ENCODE measurements at places on chromosomes 16 and 17.

DNA sequence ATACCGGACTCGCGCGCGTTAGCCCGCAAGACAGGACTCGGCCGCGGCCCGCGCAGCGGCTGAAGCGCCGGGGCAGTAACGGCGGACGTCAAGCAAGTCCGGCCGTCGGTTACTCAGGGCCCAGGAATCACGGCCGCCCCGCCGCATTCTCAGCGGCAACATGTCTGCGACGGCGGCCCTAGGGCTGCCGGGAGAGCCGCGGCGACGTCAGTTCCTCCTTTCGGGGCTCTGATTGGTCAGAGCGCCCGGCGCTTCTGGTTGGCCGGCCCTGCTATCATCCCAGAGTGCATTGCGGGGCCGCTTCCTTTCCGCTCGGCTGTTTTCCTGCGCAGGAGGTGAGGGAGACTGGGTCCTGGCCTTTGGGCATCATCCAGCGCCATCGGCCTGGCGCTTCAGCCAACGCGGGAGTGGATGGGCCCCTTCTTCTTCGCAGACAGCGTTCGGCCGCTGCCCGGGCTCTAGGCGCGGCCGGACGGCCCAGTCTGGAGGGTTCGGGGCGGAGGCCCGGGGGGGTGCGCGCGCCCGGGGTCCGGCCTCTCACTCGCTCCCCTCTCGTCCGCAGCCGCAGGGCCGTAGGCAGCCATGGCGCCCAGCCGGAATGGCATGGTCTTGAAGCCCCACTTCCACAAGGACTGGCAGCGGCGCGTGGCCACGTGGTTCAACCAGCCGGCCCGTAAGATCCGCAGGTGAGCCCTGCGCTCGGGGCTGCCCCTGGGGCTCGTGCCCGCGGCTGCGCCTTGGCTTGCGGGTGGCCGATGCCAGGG lies at the start of gene RPL13:
Gene RPL13, plus strand, starts transcription at position 305 of the 764 bp plus-strand sequence. Its CDS starts 278 bp downstream, at position 583.
- DNase-seq = peak; percentile 93

- peak; percentile 10 for DNase-seq
These were observed 118.5 kb downstream of the C16orf78 start for GRCh38 chr16:49491771-49492761.

GRCh38 chr16:69508033-69508755 lies 57.6 kb upstream of the NFAT5 start:
- no peak for DNase-seq

GRCh38 chr16:28293601-28293960 lies 1.3 kb downstream of the SBK1 start:
- no peak for DNase-seq

GRCh38 chr17:82932518-82933310 lies 92.9 kb upstream of the ZNF750 start:
- no peak for DNase-seq

GRCh38 chr17:7445619-7445968 lies 733 bp downstream of the CHRNB1 start:
- peak; percentile 17 for DNase-seq

- no peak for DNase-seq
These were observed at the start of gene MT1E for GRCh38 chr16:56625140-56625942. Gene MT1E, plus strand, starts transcription at chr16:56625781. Its CDS starts 71 bp downstream, at chr16:56625852.

- DNase-seq = no peak
These were observed 76.7 kb downstream of the C16orf95 start for GRCh38 chr16:87240211-87241136.

DNA sequence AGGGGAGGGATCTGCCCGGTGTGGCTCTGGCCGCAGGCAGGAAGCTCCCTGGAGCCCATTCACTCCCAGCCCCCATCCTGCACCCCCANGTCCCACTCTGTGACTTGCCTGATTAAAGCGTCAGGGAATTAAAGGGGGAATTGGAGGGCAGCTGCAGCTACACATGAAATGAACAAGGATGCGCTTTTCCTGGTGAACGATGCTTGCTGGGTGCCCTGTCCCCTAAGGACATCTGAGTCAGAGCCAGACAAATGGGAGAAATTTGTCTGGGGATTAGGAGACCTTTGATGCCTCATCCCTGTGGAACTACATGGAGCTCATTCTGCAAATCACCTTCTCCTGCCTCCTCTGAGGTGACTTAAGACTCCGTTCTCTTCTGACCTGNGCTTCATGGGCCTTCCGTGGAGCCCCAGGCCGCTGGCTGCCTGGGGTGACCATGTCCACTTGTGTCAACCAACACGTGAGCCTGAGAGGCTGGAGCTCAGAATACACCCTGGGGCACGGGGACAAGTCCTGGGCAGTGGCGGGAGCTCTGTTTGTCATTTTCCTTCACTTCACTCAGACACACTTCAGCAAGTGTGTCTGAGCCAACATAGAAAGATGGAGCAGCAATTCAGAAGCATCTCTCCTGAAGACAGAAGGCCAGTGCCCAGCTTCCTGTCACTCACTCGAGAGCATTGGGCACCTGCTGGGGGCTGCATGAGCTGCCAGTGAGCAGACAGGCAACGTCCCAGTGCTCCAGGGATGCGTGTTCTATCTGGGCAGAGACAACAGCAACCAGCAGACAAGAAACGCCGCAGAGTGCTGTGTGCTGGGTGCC lies 54.1 kb downstream of the METRNL start:
- no peak for DNase-seq

DNA sequence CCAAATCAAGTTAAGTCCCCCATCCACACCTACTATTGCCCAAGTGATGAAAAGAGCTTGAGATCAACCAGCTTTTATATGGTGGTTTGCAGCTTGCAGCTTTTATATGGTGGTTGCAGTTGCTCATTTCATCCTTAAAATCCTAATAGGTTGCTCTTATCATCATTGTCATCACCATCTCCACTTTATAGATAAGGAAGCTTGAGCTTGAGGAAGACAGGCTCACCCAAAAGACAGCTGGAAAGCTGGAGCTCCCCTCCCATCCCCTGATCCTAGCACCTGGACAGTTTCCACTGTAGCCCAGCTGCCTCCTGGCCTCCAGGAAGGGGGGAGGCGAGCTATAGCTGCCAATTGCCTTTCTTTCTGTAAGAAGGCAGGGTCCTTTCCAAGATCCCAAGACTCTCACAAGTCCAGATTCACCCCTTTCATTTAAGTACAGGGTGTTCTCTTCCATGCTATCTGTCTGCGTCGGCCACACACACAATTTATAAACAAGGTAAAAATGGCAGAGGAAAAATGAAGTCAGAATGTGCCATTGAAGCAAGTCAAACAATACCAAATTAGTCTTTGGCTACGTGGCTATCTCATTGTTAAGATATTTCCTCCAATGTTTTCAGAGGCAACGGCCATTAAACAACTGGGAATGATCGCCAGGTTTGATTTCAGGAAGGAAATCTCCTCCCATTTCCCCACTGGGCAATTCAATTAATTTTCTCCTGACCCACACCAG lies 63.3 kb downstream of the PECAM1 start:
- no peak for DNase-seq

DNA sequence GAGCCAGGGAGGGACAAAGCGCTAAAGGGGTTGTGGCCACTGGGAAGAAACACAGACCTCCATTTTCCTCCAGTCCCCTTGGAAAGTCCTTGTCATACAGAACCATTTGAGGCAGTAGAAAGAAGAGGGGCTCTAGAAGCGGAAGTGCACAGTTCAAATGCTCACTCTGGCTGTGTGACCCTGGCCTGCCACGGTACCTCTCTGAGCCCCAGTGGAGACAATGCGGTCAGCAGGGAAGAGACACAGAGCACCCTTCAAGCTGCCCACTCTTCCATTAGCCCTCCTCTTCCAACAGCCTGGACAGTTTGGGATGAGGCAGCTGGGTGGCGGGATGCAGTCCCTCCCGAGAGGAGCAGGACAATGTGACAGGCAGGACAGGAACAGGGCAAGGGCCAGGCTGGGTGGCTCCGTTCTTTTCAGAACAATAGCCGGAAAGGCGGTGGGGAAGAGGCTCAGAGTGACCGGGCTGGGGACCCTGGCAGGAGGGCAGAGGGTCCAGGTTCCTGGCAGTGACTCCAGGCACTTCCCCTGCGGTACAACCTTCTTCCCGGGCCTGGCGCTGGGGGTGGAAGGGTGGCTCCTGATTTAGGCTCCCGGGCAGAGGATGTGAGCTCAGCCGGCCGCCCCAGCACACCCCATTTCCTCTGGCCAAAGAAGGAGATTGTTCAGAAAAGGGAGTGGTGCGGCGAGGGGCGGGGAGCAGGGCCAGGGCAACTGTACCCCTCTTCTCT lies 5.6 kb downstream of the CASKIN2 start:
- no peak for DNase-seq

DNA sequence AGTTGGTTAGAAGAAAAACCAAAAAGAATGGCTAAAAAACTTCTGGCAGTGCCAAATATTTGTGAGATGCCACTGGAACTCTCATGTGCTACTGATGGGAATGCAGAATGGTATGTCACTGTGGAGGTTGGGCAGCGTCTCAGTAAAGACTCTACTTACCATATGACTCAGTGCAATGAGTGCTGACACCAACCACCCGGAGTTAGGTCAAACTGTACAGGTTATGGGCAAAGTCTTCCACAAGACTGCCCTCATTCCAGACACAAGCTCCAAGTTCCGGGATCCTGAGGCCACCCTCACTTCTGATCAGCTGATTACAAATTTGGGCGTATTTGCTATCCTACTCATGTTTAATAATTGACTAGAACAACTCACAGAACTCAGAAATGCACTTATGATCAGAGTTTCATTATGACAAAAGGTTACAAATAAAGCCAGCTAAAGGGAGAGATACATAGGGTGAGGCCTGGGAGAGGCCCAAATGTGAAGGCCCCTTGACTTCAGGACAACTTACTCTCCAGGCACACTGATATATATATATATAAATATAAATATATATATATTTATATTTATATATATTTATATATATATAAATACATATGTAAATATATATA lies 114.9 kb downstream of the TRIM37 start:
- DNase-seq = no peak

Data from stimulated activated CD4-positive, alpha-beta T cell treated with anti-CD3 and anti-CD28 coated beads, Interleukin-4, amount 100 ng/mL, for 4 hours (primary cell).